Thymus (tissue), 14 donors: ENCODE measurements at places on chromosomes 7 and 10.

DNA sequence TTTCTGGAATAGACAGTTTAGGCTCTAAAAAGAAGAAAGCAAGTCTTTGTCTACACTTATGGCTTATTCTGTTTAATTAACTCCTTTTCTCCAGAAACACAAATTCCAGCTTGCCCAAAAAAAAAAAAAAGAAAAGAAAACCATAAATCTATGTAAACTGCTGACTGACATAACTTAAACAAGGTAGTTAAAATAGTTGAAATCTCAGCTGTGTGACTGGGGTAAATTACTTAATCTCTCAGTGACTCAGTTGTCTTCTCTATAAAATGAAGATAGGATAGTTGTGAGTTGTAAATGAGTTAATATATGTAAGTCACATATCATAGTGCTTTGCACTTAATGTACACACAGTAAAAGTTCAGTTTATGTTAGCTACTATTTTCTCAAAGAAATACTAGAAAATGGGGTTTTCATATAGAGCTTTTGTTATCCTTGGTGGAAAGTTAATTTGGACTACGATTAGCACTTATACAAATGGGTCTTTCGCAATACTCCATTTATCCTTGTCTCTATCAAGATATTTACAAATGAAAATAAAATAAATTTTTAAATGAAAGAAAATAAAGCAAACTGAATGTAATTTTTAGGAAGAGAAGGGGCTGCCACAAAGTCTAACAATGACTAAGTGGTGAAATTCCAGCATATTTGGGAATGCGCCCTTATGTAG lies 200.9 kb downstream of the MBL2 start:
- DNase-seq: no peak

GRCh38 chr7:99822731-99823718 lies 4.8 kb upstream of the CYP3A43 start:
- DNase-seq: no peak

GRCh38 chr10:71367271-71367670 lies 29.4 kb upstream of the CDH23 start:
- DNase-seq: no peak

DNA sequence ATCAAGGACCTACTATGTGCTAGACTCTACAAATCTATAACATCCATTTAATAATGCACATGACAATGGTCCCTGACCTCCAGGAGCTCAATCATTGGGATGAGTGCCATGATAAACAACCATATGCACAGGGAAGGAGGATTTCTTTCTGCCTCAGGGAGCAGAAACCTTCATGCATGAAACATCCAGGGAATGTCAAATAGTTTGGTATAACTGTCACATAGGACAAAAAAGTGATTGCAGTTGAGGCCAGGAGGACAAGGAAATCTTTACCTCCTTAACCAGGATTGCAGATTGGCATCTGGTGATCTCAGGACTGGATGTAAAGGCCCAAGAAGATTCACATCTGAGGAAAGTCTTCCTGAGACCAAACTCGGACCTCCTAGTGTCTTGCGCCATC lies 993.1 kb downstream of the KCNMA1 start:
- DNase-seq: no peak

GRCh38 chr7:2939193-2939885 lies 95.2 kb upstream of the GNA12 start:
- DNase-seq: no peak

- no peak for DNase-seq
Measured at GRCh38 chr10:36281831-36282331, 639.8 kb upstream of the FZD8 start.

DNA sequence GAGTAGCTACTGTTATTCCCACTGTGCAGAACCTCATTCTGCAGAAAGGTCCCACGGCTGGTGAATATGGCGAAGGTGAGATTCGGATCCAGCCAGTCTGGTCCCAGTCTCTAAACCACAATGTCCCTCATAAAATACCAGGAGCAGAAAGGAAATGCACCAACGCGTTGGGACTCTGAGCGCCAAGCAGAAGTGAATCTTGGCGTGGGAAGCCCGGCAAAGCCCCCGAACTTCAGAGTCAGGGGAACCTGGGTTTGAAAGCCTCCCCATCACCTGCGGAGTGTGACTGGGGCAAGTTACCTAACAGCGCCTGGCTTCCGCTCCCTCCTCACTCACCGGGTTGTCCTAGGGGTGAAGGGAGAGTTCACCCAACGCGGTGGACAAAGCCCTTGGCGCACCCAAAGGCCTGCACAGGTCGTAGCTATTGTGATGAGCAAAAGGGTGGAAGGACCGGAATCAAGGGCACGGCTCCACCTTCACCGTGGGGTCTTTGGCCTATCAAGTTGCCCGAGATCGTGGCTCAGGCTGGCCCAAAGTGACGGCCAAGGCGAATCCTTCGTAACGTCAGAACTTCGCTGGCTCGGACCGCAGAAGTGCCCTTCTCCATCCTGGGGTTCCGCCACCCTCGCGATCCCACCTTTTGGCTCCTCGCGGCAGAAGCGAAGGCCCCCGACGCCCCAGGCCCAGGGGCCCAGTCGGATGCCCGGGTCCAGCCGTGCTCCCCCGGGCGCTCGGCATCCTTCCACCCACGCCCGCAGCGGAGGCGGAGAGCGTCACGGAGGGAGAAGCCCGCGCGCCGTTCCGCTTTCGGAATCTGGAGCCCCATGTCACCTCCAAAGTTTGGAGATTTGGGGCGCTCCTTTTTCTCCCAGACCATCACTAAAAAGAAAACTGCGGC lies 811 bp downstream of the RGS10 start:
- DNase-seq: no peak

DNA sequence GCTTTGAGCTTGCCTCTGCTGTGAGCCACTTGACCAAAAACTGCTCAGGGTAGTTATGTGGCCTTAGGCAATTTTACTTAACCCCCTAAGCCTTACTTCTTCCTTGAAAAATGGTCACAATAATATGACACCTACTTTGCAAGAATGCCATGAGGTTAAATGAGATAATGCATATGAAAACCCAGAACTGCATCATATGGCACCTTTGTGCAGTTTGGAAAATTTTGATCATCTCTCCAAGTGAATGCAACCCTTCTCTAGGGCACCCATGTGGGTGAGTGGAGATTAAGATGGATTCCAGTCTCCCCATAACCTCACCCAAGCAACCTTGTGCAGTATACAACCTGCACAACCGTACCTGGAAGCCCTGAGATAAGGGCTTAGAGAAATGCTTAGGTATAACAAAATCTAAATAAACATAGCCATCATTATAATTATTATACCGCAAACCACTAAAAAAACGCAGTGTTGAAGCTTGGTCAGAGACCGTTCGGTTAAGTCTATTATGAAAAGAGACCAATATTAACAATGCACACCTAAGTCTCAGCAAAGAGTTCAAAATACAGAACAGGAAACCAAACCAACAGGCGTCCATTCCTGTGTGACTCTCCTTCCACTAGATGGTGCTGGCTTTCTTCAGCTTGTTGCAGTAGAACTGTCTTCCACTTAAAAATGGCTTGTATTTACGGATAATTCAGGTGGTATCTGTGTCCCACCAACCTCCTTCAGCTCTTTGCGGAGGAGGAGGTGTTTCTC lies 21.0 kb upstream of the ASB15 start:
- no peak for DNase-seq

GRCh38 chr10:15387021-15387420 lies 15.9 kb upstream of the FAM171A1 start:
- no peak for DNase-seq

GRCh38 chr10:17710181-17710580 lies 41.8 kb upstream of the TMEM236 start:
- DNase-seq: no peak
